ENCODE measurements at places on chromosomes 16 and 17.
A peak's percentile ranks its signal among the peaks of the same experiment; 100 is the strongest.

GRCh38 chr16:59913666-59914065 is 1179.5 kb upstream of the GOT2 start:
- H3K27ac ChIP-seq, result no peak overlapping the region
- DNase-seq, result no peak
- H3K4me3 ChIP-seq, result no peak overlapping the region
- no peaks in the 10 kb centered on the region for H3K27me3 ChIP-seq
- H3K4me1 ChIP-seq, result peaks cover 4% of the 10 kb centered on the region

DNA sequence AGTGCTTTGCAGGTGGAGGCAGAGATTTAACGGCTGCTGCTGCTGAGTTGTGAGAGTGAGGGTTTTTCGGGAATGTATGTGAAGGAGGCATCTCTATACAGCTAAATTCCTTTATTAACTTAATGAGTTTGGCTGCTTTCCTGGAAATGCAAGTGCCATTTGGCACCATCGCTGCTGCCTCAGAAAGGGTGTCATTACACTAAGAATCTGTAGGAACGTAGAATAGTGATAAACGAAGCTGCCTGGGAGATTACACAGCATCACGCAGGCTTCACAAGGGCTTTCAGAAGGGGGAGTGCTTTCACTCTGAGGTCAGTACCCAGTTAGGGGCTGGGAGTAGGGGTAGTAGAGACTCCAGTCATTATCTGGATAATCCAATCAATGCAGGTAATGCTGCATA is 14.1 kb upstream of the NLRP1 start:
- H3K36me3 ChIP-seq, result no peaks in the 10 kb centered on the region
- no peaks in the 10 kb centered on the region for H3K4me1 ChIP-seq
- DNase-seq, result no peak
- no peaks in the 10 kb centered on the region for H3K27me3 ChIP-seq

GRCh38 chr16:106623-107324 is 28.7 kb downstream of the MPG start:
- no peaks in the 10 kb centered on the region for H3K27me3 ChIP-seq
- DNase-seq, result peak; percentile 73
- no peaks in the 10 kb centered on the region for H3K4me1 ChIP-seq
- H3K36me3 ChIP-seq, result peaks cover 5% of the 10 kb centered on the region
- H3K27ac ChIP-seq, result no peak overlapping the region

DNA sequence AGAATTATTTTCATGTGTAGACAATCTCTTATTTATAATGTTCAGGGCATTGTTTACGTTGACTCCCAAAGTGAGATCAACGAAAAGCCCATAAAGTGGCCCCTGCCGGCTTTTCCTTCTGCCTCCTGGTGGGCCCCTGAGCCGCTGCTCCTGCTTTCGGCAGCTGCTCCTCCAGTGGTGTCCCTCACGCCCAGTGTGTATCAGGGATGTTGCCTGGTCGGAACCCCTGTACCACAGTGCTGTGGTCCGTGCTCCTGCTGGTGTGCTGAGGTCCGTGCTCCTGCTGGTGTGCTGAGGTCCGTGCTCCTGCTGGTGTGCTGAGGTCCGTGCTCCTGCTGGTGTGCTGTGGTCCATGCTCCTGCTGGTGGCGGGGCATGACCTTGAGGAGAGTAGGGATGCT is 107.6 kb downstream of the BANP start:
- no peak overlapping the region for H3K4me3 ChIP-seq
- H3K4me1 ChIP-seq, result no peaks in the 10 kb centered on the region
- H3K36me3 ChIP-seq, result peaks cover 8% of the 10 kb centered on the region
- no peaks in the 10 kb centered on the region for H3K27me3 ChIP-seq
- no peak for DNase-seq

All from H9 (cell line).